ENCODE measurements at places on chromosomes 1 and 21. TPM values are rescaled to one million over a fixed set of nuclear protein-coding genes. Genes with fewer than 3 reads are reported as not detected.

DNA sequence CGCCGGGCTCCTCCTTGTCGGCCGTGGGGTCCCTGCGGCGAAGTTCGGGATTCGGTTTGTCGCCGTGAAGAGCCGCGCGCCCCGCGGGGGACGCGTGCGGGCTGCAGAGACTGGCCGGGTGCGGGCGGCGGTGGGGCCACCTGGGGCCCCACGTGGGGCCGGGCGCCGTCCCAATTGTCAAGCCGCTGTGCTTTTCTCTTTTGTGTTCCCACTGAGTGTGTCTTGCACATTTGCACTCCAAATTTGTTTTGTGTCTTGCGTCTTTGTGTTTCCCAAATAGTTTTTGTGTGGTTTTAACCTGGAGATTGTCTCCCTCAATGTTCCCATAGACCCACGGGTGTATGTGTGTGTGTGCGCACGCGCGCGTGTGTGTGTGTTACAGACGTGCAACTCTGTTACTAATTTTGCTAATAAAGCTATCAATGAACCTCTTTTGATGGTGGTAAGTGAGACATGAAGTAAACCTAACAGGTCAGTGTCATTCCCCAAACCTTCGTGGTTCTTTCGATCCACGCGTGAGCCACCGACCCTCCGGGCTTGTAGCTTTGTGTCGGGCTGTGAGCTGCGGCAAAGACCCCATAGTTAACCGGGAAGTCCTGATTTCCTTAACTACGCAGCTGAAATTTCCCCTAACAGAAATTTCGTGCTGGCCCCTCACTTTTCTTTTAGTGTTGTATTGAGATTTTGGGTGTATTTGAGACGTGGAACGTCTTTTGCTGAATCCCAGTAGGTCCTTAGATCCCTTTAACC lies 708 bp downstream of the PRDM2 start:
- H3K36me3 ChIP-seq, result no peaks in the 10 kb centered on the region
- H3K4me3 ChIP-seq, result peak overlapping the region; percentile 78
- no peak for DNase-seq

Gene WNT9A
- total RNA-seq, result 6.6 TPM

DNA sequence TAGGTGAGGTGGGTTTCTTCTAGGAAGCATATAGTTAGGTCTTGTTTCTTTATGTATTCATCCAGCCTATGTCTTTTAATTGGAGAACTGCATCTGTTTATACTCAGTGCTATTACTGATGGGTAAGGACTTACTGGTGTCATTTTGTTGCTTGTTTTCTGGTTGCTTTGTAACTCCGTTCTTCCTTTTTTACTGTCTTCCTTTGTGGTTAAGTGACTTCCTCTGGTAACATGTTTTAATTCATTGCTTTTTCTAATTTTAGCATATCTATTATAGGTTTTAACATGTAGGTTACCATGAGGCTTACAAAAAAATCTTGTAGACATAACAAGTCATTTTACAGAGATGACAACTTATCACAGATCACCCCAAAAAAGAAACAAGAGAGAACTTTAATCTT lies 160.8 kb downstream of the VAV3 start:
- H3K4me3 ChIP-seq, result no peak overlapping the region
- no peak overlapping the region for H3K27ac ChIP-seq
- no peak for DNase-seq

Gene OLIG2
- total RNA-seq, result not detected

- no peak for DNase-seq
- peaks cover 46% of the 10 kb centered on the region for H3K27me3 ChIP-seq
- H3K36me3 ChIP-seq, result peaks cover 34% of the 10 kb centered on the region
- peaks cover 30% of the 10 kb centered on the region for H3K4me1 ChIP-seq
- peak overlapping the region; percentile 72 for H3K4me3 ChIP-seq
- H3K27ac ChIP-seq, result no peak overlapping the region
Measured at GRCh38 chr1:212611000-212611948, 2.7 kb downstream of the ATF3 start.

- H3K27ac ChIP-seq, result no peak overlapping the region
- no peaks in the 10 kb centered on the region for H3K36me3 ChIP-seq
- H3K4me3 ChIP-seq, result no peak overlapping the region
- H3K27me3 ChIP-seq, result peaks cover 60% of the 10 kb centered on the region
Measured at GRCh38 chr1:110616587-110616986, 10.4 kb upstream of the KCNA2 start.

DNA sequence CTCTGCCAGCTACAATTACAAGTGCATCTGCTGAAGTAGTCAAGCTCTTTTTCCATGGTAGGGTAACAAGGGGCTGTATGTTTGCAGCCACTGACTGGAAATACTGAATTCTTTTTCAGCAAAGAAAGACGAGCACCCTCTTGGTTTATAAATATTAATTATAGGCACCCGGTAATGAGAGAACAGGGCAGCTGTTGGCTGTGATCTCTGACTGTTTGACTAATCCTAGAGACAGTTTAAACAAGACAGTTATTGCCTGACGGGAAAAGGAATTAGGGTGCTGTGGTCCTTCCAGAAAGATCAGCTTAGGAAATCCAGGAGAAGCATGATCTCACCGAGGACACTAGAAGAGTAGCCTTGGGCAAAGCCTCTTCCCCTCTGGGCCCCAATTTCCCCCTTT lies 183.7 kb upstream of the ZC3H12A start:
- no peaks in the 10 kb centered on the region for H3K4me1 ChIP-seq
- DNase-seq, result no peak
- no peak overlapping the region for H3K27ac ChIP-seq
- peaks cover 34% of the 10 kb centered on the region for H3K27me3 ChIP-seq
- no peaks in the 10 kb centered on the region for H3K36me3 ChIP-seq

Gene OR10R2
- not detected for total RNA-seq

- no peak for DNase-seq
- H3K36me3 ChIP-seq, result peaks cover 7% of the 10 kb centered on the region
- H3K27ac ChIP-seq, result no peak overlapping the region
- H3K4me3 ChIP-seq, result no peak overlapping the region
- H3K4me1 ChIP-seq, result peaks cover 10% of the 10 kb centered on the region
Measured at GRCh38 chr1:51612447-51612961, 4.4 kb upstream of the OSBPL9 start.

Gene CFHR3
- not detected for total RNA-seq

DNA sequence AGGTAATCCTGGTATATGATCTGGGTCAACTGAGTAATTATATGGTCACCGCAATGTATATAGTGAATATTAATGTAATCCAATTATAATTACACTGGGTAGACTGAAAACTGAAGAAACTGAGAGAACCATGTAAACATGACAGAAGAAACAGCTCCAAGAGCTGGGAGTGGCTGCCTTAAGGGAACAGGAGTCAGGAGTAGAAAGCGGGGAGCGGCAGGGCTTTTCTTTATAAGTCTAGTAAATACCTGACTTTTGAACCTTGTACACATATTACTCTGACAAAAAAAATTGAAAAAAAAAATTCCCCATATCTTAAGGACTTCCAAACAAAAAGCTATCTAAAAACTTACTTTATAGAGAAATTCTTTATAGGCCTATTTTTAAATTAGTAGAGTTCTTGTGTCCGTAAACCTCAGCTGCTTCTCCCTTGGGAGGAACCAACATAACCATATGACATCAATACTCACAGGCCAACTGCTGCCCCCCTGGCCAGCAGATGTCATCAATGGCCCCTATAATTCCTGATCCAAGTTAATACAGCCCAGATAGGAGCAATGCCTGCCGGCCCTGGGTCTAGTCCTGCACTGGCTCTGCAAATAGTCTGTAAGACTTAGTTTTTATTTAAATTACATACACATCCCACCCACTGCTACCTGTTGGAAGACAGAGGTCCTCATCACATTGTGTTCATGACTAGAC lies 33.8 kb downstream of the THAP3 start:
- H3K36me3 ChIP-seq, result peaks cover 47% of the 10 kb centered on the region
- peaks cover 10% of the 10 kb centered on the region for H3K4me1 ChIP-seq
- no peak overlapping the region for H3K4me3 ChIP-seq
- H3K27ac ChIP-seq, result no peak overlapping the region
- H3K27me3 ChIP-seq, result no peaks in the 10 kb centered on the region

- no peak overlapping the region for H3K4me3 ChIP-seq
- H3K27ac ChIP-seq, result no peak overlapping the region
- H3K27me3 ChIP-seq, result peaks cover 20% of the 10 kb centered on the region
- peaks cover 8% of the 10 kb centered on the region for H3K36me3 ChIP-seq
Measured at GRCh38 chr1:25728301-25728935, 71.6 kb upstream of the SELENON start.
